ENCODE measurements at places on chromosomes 2 and 18. TPM values are rescaled to one million over a fixed set of nuclear protein-coding genes. Genes with fewer than 3 reads are reported as not detected.

Gene GNAL
- 19.4 TPM for total RNA-seq

- DNase-seq: no peak
Measured at GRCh38 chr2:177746358-177746757, 326.2 kb downstream of the PDE11A start.

Gene ZNF385B
- 0.83 TPM for total RNA-seq

- DNase-seq: no peak
Measured at GRCh38 chr2:20025065-20025786, 12.8 kb upstream of the MATN3 start.

DNA sequence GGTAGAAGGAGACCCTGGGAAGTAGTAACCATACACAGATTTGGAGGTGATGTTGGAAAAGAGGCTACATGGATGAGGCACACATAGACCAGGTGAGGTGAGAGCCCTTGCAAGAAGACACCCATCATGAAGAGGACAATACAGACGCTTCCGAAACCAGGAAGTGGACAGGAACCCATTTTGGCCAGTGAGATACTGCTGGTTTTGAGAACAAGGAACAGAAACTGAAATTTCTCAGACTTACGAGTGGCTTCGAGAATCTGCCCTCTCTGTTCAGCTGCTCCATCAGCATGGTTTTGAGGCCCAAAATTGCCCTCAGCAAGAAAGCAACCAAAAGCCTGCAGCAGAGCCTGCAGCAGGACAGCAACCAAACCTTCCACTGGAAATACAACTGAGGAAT is 479.1 kb upstream of the NRXN1 start:
- DNase-seq: no peak

GRCh38 chr2:206231669-206232286 is 42.7 kb upstream of the ZDBF2 start:
- no peak for DNase-seq

DNA sequence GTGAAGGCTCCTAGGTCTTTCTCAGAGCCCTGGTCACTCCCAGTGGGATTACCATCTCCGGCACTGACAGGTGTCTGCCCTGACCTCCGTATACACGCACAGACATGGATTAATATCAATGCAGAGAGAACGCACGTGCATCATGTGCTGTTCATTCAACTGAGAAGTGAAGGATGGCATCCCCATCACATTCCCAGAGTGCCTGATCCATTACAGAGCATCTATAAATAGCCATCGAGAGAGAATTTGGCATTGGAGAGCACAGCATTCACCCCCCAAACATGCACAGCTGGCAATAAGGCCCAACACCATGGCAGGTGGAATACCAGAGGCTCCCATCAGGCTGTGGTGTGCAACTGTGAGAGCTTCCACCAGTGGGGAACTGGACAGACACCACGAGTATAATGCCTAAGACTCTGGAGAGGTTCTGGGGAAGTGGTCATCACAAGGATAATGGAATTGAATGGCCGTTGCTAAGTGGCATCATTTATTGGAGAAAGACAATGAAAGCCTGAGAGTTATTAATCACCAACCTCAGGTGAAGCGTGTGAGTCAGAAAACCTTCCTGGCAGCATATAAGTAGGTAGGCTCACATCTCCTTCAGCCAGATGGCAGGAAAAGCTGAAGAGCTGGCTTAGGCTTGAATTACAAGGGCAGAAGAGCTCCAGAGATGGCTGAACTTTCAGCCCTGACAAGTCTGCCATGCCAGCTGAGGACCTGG is 244.5 kb upstream of the ID2 start:
- no peak for DNase-seq

GRCh38 chr2:236165842-236166795 is 2.1 kb downstream of the GBX2 start:
- no peak for DNase-seq

Gene SERPINB4
- not detected for total RNA-seq

DNA sequence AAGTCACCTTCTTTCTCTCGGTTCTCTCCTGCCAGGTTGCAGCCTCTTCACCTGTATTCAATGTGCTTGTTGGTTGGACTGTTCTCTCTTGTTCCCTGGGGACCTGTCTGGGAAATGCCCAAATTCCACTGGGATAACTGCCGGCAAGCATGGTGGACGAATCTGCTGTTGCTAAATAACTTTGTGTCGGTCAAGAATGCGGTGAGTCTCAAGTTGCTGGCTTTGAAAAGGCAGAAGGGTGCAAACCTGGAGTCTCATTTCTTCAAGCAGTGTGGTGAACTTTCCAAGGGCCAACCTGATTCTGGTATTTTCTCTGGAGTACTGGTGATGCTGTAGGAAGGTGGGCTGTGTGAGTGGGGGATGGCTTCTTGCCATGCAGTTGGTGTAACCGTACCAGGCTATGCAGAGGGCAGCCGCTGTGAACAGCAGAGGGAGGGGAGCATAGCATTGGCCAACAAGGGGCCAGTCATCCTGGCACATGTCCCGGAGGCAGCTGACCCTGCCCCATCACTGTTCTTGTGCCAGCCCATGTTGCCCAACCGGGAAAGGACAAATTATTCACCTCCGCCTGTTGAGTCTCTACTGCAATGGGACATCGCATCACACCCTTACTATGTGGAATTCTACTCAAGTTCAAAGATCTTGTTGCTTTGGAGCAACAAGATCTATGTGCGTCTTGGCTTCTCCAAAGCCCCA is 88.1 kb upstream of the SEC11C start:
- DNase-seq: no peak

DNA sequence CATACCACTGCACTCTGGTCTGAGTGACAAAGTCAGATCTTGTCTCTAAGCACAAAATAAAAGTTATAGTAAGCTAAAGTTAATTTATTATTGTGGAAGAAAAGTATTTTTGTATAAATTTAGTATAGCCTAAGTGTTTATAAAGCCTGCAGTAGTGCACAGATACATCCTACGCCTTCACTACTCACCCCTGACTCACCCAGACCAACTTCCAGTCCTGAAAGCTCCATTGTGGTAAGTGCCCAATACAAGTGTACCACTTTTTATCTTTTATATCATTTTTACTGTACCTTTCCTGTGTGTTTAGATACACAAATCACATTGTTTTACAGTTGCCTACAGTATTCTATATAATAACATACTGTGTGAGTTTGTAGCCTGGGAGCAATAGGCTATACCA is 57.5 kb downstream of the UBE2E3 start:
- no peak for DNase-seq

DNA sequence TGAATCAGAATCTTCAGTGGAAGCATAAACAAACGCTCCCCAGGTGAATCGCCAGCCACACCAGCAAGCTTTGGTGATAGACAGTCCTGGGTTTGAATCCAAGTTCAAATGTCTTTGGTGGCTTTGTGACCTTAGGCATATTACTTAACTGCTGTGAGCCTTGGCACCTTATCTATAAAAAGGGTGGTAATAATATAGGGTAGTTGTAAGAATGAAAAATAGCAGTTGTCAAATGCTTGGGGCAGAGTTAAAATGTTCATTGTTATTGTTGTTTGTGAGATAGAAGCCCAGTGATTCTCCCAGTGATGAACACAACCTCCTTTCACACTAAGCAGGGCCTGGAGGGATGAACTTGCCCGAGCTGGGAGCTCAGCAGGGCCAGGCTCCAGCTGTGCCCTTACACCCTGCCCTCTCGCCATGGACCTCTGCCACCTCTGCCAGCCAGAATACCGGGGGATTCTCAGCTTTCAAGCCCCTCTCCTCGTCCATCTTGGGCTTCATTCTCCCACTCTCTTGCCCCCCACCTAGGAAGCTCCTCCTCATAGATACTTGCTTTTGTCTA is 6.1 kb upstream of the TMBIM1 start:
- DNase-seq: no peak

GRCh38 chr2:219724628-219725027 is 97.2 kb downstream of the SLC4A3 start:
- no peak for DNase-seq

Gene NPPC
- 0.36 TPM for total RNA-seq
